ENCODE measurements at places on chromosomes 1 and 21.

- DNase-seq, result no peak
These were observed 21.1 kb downstream of the PLA2G4A start for GRCh38 chr1:186849826-186850225.

DNA sequence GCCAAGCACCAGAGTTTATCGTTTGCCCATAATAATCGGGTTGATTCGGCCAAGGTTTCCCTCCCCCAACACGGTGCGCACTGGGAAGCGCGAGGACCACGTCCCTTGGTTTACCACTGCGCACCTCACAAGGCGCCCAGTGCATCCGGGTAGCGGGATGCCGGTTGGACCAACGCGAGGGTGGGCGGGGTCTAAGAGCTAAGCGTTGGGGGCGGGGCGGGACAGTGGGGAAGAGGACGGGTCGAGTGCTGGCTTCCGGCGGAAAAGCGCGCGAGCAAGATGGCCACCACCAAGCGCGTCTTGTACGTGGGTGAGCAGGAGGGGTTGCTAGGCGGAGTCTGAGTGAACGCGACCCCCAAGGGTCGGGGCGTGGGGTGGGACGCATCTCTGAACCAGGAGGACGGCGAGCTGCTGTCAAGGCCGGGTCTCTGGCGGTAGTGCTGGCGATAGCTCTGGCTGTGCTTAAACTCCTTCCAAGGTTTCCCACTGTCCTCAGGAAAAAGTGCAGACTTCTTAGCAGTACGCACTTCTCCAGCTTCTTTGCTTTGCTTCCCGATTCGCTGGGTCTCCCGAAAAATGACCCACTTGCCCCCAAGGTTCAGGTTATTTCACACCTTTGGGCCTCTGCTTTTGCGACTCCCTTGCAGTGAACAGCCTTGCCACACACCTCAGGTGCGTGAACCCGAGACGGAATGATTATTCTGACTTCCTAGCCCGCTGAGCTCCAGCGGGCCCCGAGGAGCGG lies at the start of gene PPIE:
PPIE (plus strand) TSS at position 261 of the 745 bp plus-strand sequence; CDS start at position 280, 19 bp downstream.
- DNase-seq, result peak; percentile 98

- DNase-seq, result no peak
These were observed 175.7 kb downstream of the PSMG1 start for GRCh38 chr21:39007532-39007931.

DNA sequence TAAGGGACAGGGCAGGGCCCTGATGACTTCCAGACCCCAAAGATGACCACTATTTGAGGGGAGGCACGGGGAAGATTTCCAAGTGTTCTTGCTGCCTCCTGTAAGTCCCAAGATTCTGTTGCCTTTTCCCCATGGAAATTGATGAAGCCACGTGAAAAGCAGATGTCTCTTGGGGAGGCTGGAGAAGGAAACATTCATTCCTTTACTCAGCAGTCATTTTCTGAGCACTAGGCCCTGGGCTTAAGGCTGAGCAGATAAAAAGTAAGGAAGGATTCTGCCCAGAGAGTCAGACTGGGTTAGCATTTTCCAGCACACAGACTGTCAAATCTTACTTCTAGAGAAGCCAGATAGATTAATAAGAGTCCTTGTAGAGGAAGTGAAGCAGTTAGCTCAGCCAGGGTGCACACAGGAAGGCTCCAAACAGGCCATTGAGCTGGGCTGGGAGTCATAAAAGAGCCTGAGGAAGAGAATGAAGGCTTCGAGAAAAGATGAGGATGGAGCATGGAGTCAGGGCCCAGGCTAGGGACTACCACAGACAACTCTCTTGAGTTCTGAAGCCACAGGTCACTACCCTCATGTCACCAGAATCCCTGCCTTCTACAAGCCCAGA lies 10.1 kb downstream of the EXTL1 start:
- no peak for DNase-seq

- DNase-seq, result no peak
These were observed 1.2 kb upstream of the CD1D start for GRCh38 chr1:158179301-158180041.

- no peak for DNase-seq
These were observed 103.9 kb downstream of the COLGALT2 start for GRCh38 chr1:183933528-183934179.

DNA sequence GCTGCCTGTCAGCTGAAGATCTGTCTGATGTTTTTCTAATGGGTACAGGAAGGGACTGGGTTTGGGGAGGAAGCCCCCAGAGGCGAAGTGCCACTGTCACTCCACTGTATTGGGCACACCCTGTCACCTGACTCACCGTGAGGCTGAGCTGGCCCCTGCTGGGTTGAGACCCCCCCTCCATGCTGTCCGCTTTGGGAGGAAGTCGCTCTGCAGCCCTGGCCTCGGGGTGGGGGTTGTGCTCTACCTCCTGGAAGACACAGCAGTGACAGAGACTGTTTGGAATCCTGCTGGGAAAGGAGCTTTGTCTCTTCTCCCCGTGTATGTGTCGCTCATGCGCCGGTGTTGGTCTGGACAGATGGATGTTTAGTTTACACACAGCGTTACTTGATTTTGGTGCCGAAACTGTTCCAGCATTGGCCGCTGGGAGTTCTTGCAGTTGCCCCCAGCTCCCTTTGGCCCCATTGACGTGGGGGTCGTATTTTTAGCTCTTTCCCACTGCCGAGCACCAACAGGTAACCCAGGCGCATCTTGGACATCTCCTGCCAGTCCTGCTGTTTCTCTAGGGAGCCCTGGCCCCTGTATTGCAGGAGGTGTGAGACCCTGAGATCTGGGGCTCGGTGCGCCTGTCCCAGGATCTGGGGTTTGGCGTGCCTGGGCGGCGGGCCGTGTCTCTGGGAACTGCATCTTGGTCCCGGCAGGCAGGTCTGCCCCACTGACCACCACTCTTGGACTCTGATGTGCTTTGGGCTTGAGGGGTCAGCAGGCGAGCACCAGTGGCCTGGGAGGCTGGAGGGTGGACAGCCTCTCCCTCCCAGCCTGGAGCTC lies 30.3 kb downstream of the SLX9 start:
- DNase-seq, result no peak

DNA sequence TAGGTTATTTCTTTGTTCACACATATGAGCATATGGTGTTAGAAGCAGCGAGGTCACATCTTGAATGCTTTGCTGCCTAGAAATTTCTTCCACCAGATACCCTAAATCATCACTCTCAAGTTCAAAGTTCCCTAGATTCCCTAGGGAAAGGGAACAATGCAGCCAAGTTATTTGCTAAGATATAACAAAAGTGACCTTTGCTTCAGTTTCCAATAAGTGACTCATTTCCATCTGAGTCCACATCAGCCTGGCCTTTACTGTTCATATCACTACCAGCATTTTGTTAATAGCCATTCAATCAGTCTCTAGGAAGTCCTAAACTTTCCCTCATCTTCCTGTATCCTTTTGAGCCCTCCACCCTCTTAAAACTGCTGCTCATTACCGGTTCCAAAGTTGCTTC lies 1502.5 kb downstream of the KCNT2 start:
- no peak for DNase-seq

- no peak for DNase-seq
These were observed 488.5 kb downstream of the NPHP4 start for GRCh38 chr1:5503556-5504363.

- DNase-seq, result no peak
These were observed 16.5 kb downstream of the SLC27A3 start for GRCh38 chr1:153791648-153792253.

DNA sequence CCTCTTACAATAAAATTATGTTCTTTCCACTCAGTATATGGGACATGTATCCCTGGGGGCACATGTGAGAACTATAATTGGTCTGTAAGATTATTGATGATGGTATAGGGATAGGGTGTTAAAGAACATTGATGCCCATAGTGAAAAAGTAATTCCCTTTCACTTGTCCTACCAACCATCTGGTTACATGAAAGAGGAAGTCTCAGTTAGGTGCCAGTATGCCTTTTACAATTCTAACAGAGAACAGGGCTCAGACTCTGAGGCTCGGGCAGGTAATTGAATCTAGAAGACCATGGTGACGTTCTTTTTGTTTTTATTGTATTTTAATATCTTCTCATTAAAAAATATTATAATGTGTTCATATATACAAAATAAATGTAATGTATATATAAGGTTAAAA lies 113.6 kb downstream of the FGGY start:
- no peak for DNase-seq

- DNase-seq, result no peak
These were observed 9.9 kb downstream of the TNN start for GRCh38 chr1:175077356-175078030.

GRCh38 chr1:54278941-54279422 lies 79.0 kb downstream of the MRPL37 start:
- no peak for DNase-seq

DNA sequence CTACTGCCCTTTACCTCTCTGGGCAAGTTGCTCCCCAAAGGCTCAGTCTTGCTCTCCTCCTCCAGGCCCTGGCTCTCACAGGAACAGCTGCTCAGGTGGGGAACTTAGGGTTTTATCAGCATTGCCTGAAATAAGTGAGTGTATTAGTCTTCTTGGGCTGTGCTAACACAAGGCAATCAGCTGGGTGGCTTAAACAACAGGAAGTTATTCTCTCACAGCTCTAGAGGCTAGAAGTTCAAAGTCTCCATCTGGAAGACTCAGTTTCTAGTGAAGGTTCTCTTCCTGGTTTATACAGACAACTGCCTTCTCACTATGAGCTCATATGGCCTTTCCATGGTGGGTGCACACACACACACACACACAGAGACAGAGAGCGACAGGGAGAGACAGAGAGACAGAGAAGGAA lies 2.8 kb upstream of the CD1C start:
- DNase-seq, result no peak

DNA sequence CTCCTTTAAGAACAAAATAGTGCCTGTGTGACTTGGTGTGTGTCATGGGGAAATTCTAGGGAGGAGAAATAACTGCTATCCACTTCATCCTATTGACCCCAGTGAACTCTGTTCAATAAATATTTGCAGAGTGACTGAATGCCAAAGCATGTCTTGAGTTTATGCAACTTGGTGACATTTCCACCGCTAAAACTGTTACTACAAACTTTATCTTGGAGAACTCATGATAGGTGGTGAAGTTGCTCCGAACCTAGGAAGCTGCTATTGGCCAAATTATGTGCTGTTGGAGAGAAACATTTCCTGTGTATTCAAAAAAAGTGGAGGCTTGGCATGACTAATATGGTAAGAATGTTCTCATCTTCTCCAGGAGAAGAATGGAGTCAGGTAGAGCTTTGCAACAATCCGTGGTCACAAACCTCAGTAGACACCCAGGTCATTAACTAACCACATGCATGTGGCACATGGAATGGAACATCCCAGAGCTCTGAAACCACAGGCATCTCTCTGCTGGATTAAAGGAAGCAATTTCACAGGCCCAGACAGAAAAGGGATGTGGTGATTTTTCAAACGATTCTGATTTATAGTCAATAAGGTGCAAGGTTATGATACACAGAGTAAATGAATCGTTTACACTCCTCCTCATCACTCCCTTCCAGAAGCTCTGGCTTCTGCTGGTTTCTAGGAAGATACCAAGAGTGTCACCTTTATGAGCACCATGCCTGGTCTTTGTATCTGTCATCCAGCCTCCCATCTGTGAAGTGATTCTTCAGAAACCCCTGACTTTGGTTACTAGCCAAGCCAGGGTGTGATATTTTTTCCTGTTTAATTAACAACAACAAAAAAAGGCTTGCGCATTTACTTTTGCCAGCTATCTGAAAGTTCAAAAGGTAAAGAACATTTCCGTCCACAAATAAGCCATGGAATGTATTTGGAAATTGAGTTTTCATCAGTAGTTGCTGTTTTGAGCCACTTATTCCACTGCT lies 361.1 kb downstream of the TGFB2 start:
- DNase-seq, result no peak

DNA sequence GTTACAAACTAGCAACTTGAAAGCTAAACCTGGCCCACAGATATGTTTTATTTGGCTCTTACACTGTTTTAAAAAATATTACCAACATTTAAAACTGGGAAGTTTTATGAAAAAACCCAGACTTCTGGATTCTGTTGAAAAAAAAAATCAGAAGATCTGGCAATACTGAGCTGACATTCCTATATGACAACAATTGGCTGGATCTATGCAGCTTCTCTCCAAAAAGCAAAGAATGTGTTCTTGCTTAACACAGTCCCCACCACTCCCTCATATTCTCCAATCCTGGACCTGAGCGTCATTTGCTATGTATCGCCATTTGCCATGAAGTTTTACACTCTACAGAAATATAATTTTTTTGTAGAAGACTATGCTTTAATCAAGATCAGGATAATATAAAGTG lies 859.6 kb downstream of the LTN1 start:
- DNase-seq, result no peak

GRCh38 chr1:3321559-3322449 lies 132.7 kb upstream of the ARHGEF16 start:
- DNase-seq, result peak; percentile 8

GRCh38 chr1:87024936-87025540 lies 110.6 kb downstream of the HS2ST1 start:
- no peak for DNase-seq

GRCh38 chr1:245313576-245313975 lies 158.8 kb downstream of the KIF26B start:
- no peak for DNase-seq

DNA sequence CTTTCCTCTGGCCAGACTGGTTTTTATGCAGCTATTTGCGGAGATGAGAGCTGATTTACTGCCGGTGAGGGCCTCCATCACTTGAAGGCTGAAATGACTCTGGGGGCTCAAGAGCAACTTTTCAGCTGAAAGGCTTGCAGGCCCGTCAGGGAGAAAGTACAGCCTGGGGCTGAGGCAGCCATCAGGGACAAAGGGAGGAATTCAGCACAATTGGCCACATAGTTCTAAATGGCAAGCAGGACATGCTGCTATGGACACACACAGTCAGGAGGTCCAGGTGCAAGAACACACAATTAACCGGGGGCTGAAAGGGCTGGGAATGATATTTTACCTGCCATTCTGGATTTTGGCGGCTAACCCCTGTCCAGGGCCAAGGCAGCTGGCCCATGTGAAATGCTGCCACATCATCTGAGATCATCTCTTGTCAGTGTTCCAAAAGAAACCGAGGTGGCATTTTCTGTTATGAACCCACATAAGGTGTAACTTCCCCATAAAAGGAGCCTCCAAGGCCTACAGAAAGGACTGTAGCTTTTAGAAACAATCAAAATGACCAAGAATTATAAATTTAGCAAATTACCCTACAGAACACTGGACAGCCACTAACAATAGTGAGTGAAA lies 58.2 kb downstream of the LMX1A start:
- no peak for DNase-seq

- no peak for DNase-seq
These were observed 98.3 kb upstream of the SLC2A1 start for GRCh38 chr1:43056981-43057391.

- no peak for DNase-seq
These were observed 31.4 kb upstream of the DEPDC1 start for GRCh38 chr1:68528243-68528642.

DNA sequence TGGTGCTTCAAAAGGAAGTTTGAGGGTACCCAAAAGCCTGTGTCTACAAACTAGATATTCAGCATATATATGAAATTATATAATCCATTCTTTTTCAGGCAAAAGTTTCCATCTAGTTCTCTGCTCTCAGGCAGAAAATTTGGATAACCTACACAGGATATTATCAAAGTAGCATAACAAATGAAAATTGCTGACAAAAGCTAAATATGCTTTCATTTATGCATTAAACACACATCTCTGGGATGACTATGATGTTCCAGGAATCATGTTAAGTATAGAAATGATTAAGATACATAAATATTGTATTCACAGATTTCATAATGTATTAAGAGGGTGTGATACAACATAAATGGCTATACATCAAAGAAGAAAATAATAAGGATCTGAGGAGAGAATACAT lies 92.8 kb downstream of the LRRC53 start:
- DNase-seq, result no peak

GRCh38 chr1:215243345-215244054 lies 161.0 kb downstream of the KCNK2 start:
- no peak for DNase-seq

GRCh38 chr1:195697130-195697529 lies 911.1 kb downstream of the KCNT2 start:
- DNase-seq, result no peak

GRCh38 chr1:158180741-158181576 lies at the start of gene CD1D:
CD1D (plus strand) TSS chr1:158180895; CDS start chr1:158181102, 207 bp downstream.
- DNase-seq, result peak; percentile 76
